HepG2 (cell line): ENCODE measurements at places on chromosomes 13 and 19.

- DNase-seq, result no peak
These were observed 211.9 kb downstream of the OLFM4 start for GRCh38 chr13:53240401-53241025.

DNA sequence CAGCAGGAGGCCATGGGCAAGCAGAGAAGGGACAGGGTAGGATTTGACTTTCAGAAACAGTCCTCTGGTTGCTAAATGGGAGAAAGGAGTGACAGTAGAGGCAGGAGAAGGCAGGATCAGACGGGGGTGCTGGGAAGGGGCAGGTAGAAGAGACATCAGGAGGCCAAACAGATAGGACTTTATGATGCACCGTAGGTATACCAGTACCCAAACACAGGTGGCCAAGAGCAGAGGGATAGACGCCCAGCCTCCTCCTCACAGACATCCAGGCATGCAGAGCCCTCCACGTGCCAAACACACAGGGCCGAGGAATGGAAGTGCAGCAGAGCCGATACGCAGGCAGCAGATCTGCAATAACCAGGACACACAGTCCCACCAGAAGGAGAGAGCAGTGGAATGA, 1.3 kb upstream of the AXL start:
- DNase-seq, result no peak

- no peak for DNase-seq
These were observed 5.0 kb upstream of the PTGER1 start for GRCh38 chr19:14479975-14480699.

- no peak for DNase-seq
These were observed 78.9 kb downstream of the LNX2 start for GRCh38 chr13:27541386-27541785.

GRCh38 chr19:40576151-40576584, 505 bp upstream of the SHKBP1 start:
- no peak for DNase-seq

DNA sequence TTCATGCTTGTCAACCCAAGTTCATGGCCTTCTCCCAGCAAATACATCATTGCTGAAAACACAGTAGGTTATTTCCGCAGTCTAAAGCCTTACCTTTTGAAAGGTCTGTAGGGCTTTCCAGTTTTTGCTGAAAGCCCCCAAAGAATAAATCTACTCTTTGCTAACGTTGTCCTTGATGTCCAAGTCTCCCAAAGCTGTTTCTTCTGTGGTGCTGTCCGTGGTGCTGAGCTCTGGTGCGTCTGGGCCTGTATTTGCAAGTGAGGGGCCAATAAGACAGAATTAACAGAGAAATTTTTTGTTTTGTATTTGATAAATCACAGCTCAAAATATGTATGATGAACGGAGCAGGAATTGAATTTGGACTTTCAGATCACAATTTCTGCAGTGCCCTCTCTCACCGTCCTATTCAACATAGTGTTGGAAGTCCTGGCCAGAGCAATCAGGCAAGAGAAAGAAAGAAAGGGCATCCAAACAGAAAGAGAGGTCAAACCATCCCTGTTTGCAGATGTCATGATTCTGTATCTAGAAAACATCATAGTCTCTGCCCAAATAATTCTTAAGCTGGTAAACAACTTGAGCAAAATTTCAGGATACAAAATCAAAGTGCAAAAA, 9.8 kb upstream of the LGALS16 start:
- peak; percentile 17 for DNase-seq

- no peak for DNase-seq
These were observed 17.7 kb downstream of the ZNF763 start for GRCh38 chr19:11982526-11982925.

GRCh38 chr13:101535192-101535746, 82.8 kb downstream of the ITGBL1 start:
- DNase-seq, result no peak
